Calu3 (cell line): ENCODE measurements at places on chromosomes 1 and 21. TPM values are rescaled to one million over a fixed set of nuclear protein-coding genes. Genes with fewer than 3 reads are reported as not detected.
A peak's percentile ranks its signal among the peaks of the same experiment; 100 is the strongest.

DNA sequence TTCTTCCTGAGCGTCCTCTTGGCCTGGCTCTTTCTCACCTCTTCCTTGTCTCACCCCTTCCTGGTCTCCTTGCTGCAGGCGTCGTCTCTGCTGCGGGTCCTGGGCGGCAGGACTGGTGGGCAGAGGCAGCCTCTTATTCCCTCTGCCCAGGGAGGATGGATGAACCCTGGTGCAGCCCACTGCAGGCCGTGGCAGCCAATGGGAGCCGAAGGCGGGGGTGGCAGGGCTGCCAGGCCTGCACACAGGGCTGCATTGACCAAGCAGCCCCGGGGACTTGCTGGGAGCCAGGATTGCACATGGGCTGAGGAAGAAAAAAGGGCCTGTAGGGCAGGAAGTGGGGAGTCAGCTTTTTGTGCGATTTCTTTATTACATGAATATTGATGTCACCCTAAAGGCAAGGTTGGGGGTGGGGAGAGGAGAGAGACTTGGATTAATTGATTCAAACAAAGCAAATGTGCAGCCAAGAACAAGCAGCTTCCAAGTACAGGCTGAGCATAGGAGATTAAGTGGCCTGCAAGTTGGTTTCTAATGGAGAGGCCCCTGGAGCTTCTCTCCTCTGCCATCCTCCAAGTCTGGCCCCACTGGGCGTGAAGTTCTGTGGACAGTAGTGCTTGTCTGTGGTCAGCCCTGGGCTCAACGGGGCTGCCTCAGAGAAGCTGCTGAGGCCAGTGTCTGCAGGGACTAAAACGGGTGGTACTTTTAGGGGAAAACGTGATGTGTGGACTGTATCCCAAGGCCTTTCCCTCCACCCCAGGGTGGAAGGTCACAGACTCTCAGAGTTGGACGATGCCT lies at the start of gene S100B:
Gene S100B (minus strand): TSS at position 108 of the 792 bp plus-strand sequence. CDS start 2,667 bp downstream, outside the sequence.
- no peak for DNase-seq

- peak; percentile 36 for DNase-seq
These were observed 51.8 kb upstream of the FAM89A start for GRCh38 chr1:231091831-231092301.

DNA sequence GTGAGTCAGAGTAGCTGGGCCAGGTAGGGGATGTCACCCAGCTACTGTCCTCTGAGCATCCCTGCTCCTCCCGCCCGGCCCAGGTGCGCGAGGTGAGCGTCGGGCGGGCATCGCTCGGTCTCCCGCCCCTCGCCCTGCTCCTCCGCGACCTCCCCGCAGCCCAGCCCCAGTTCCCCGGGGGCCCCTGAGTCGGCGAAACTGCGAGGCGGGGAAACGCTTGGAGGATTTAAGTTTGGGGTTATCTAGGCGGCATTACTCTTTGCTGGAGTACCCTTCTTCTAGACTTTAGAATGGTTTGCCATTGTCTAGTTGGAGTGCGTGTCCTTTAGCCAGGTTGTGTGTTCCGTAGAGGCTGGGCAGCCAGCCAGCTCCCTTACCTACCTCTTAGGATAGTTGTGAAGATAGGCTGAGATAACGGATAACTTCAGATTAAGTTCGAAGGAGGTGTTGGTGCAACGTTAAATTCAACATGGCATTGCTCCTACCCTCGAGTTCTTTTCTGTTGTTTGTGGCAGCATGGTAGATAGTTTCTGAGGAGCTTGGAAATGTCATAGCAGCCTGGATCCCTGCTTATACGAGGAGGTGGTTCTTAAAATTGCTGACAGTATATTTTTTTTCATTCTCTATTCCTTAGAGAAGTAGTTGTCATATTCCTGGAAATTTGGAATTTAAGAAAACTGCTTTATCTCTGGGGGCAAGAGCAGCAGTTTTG lies 697 bp downstream of the AGO3 start:
- peak; percentile 21 for DNase-seq

Gene IVL
- 1.1 and 1.9 TPM in 2 replicates for total RNA-seq
